ENCODE measurements at places on chromosomes 5 and 9.

DNA sequence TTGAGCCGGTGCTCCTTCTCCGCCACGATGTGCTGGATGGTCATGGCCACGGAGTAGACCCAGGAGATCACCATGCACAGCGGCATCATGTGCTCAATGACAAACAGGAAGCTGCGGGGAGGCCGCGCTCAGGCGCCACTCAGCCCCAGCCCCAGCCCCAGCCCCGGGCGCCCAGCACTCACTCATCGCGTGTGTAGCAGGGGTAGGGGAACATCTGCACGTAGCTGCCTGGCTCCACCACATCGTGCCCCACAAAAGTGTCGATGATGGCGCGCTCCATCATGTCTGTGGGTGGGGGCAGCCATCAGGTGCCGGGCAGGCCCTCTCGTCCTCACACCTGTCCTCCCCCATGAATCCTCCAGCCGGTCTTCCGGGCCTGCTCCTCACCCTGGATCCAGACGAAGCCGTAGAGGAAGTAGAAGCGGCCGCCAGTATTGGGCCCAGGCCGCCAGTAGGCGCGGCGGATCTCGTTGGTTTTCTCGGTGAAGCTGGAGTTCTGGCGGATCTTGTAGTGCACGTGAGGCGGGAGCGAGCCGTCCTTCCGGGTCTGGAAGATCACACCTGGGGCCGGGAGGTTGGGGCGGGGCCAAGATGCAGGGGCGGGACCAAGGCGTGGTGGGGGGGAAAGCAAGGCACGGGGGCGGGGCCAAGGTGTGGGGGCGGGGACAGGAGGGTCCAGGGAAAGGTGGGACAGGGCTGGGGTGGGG, 10.1 kb downstream of the ABCA2 start:
- no peak for DNase-seq

GRCh38 chr9:90107726-90108655, 503.2 kb downstream of the GADD45G start:
- no peak for DNase-seq

DNA sequence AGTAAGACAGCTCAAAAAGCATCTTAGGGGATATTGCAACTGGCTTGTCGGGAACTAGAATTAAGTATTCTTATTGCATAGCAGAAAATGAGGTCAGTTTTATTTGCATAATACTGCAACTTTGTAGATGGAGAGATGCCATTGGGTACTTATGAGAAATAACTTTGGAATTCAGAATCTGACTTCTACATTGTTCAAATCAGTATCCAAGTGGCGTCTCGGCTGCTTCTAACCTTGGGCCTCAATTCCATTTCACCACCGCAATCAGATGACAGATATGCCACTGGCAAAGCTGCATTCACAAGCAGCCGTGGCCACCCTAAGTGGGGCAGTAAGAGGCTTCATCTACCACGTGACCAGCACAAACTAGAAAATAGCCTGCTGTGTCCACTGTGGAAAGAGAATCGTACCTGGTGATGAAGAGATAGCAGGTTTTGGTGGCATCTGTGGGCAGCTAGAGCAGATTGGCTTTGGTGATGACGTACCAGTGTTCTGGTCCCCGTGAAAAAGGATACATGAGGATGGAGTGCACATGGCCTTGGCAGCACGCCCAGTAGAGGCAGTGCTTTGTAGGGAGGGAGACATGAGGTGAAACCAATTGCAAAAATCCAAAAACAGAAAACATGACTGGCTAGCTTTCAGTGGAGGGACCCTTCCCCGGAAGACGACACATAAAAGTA, 116.6 kb downstream of the KLHL3 start:
- no peak for DNase-seq

DNA sequence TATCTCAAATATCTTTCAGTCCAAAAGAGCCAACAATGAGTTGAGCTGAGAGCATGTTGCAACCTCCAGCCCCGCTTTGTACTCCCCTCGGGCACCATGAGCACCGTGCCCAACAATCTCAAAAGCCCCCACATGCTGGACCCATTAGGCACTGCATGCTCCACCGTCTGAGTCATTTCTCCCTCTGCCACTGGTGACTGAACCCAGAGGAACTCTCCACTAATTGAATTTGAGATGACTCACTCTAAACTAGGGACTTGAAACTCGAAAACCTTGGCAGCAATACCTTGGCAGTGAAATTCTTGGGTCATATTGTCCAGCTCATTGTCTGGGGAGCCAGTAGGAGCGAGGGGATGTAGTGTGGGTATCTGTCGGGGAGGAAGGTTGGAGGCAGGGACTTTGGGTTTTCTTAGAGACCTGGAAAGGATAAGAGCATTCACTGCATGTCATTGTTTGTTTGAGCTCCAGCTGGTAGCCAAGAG, 49.9 kb upstream of the SLIT3 start:
- DNase-seq = no peak

GRCh38 chr5:150122158-150122510, 33.5 kb downstream of the PDGFRB start:
- DNase-seq = no peak

DNA sequence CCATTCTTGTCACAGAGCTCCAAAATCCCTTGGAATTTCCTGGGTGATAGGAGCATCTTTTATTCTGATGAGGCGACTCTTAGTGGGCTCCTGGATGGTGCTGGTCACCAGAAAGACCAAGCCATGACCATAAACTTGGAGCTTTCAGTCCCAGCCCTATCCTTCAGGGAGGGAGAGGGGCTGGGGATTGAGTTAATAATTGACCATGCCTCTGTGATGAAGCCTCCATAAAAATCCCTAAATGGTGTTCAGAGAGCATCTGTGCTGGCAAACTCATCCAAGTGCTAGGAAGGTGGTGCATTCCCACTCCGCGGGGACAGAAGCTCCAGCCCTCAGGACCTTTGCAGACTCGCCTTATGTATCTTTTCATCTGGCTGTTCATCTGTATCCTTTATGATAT, 28.7 kb downstream of the MCCC2 start:
- DNase-seq = no peak

- no peak for DNase-seq
Measured at GRCh38 chr5:73204332-73204731, 31.3 kb downstream of the TMEM174 start.
